Activated T-cell treated with anti-CD3 and anti-CD28 coated beads for 48 hours (primary cell): ENCODE measurements at places on chromosomes 12 and 14.

DNA sequence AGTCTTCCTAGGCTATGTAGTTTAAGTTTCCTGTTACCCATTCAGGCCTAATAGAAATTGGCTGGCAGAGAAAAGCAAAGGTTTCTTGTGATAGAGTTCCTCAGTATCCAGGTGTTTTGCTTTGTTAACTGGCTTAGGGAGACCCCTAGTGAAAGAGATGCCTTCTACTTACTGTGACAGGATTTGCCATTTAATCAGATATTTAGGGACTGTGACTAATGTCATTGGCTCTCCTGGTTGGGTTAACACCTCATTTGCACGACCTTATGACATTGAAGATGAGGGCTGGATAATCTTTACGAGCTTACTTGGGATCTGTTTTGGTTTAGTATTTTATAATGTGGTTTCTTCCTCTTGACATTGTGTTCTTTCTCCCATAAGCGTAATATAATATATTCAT, 5.8 kb downstream of the MON2 start:
- no peak for DNase-seq

DNA sequence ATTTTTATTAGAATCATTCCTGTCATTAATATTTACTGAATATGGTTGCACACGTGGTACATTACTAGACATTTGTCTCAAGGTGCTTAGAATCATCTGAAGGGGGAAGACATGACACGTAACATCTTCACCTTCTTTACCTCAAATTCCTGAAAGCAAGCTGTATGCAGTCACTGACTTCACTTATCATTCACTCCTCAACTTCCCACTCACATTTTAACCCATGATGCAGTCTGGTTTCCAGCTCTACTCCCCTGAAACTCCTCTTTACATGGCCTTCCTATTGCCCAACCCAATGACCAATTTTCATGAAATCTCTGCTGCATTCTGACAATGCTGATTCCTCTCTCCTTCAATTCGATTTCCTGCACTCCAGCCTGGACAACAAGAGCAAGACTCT, 5.8 kb upstream of the PSMC6 start:
- DNase-seq: no peak

GRCh38 chr12:69835081-69835480, 10.1 kb downstream of the MYRFL start:
- no peak for DNase-seq

DNA sequence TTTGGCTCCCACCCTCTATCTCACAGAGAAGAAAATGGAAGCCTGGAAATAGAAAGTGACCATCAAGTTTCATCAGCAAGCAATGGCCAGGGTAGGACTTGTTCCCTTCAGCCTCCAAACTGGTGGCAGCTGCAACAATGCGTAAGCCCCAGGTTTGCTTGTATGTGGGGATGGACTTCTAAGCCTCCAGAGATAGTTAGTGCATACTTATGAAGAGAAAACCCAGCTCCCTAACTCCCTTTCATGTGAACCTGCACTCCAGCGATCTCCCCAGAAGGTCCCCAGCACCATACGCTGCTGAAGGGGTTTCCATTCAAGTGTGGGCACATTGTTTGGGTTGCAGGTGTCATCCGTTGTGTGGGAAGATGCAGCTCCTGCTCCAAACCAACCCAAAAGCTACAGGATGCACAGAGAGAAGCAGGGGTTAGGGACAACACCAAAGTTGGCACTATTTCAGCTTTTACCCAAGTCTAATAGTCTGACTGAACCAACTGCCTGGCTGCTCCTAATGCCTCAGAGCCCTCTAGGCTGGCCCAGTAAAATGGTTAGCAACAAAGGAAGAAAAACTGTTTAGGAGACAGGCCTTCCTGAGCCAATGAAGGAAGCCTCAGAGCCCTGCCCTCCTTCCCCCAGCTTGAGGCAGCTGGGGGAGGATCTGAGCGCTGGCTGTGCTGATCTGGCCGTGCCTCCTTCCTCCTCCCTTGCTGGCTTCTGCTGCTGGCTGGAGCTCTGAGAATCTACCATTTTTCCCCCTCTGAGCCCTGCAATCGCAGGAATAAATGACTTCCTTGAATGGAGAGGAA, 12.3 kb downstream of the ZFP36L1 start:
- no peak for DNase-seq
